HFFc6 (cell line): ENCODE measurements at places on chromosomes 1 and 21. TPM values are rescaled to one million over a fixed set of nuclear protein-coding genes. Genes with fewer than 3 reads are reported as not detected.

Gene TRIM67
- total RNA-seq: not detected in 2 replicates

Gene SMIM1
- 1.1 and 3.4 TPM in 2 replicates for total RNA-seq

Gene LAMC2
- 1.6 to 2.6 TPM (median 2.0 TPM) in 3 replicates for total RNA-seq

Gene PCBP3
- total RNA-seq: not detected in 3 replicates

Gene TIAM1
- 0.27 TPM in 1 of 3 replicates, not detected in the others for total RNA-seq

Gene OR2L8
- not detected in 3 replicates for total RNA-seq

Gene EPS8L3
- total RNA-seq: not detected in 2 replicates
